Urinary bladder (tissue), 4 donors: ENCODE measurements at places on chromosomes 2 and 18. TPM values are rescaled to one million over a fixed set of nuclear protein-coding genes. Genes with fewer than 3 reads are reported as not detected.

Gene OTOF
- 0.32 TPM for total RNA-seq

Gene DSC2
- 7.1 TPM for total RNA-seq

Gene COLEC11
- 2.9 TPM for total RNA-seq

Gene TTN
- total RNA-seq: 153 TPM

Gene CHRNA1
- total RNA-seq: 6.3 TPM

Gene LINC00305
- total RNA-seq: not detected

Gene MC5R
- not detected for total RNA-seq

Gene CCDC85A
- 7.1 TPM for total RNA-seq

Gene TANK
- 110 TPM for total RNA-seq

Gene SCTR
- total RNA-seq: not detected

Gene FHOD3
- total RNA-seq: 27.2 TPM

Gene CCDC178
- 3.1 TPM for total RNA-seq

Gene HSBP1L1
- total RNA-seq: 4.9 TPM

Gene ASXL3
- total RNA-seq: 16.8 TPM

Gene PROKR1
- 0.69 TPM for total RNA-seq

Gene BCL11A
- 10.9 TPM for total RNA-seq

Gene KIF5C
- 10.8 TPM for total RNA-seq

Gene PIEZO2
- total RNA-seq: 78.1 TPM

Gene UGT1A8
- total RNA-seq: 0.16 TPM

Gene TLX2
- total RNA-seq: 0.63 TPM

Gene CHRND
- total RNA-seq: 1.3 TPM

Gene MSTN
- total RNA-seq: 5.8 TPM

Gene PRR30
- not detected for total RNA-seq

Gene GPAT2
- 1.8 TPM for total RNA-seq

Gene MROH2A
- total RNA-seq: 0.32 TPM

Gene AFF3
- total RNA-seq: 43.5 TPM
